Activated B cell treated with CpG ODN at 0.5 μM for 24 hours (primary cell): ENCODE measurements at places on chromosomes 16 and 17.
A peak's percentile ranks its signal among the peaks of the same experiment; 100 is the strongest.

- DNase-seq, result no peak
These were observed 162.8 kb downstream of the FOXL1 start for GRCh38 chr16:86740906-86741799.

GRCh38 chr16:55088098-55088497 lies 157.4 kb downstream of the IRX5 start:
- no peak for DNase-seq

GRCh38 chr17:30599428-30600059 lies 122.3 kb downstream of the GOSR1 start:
- no peak for DNase-seq

DNA sequence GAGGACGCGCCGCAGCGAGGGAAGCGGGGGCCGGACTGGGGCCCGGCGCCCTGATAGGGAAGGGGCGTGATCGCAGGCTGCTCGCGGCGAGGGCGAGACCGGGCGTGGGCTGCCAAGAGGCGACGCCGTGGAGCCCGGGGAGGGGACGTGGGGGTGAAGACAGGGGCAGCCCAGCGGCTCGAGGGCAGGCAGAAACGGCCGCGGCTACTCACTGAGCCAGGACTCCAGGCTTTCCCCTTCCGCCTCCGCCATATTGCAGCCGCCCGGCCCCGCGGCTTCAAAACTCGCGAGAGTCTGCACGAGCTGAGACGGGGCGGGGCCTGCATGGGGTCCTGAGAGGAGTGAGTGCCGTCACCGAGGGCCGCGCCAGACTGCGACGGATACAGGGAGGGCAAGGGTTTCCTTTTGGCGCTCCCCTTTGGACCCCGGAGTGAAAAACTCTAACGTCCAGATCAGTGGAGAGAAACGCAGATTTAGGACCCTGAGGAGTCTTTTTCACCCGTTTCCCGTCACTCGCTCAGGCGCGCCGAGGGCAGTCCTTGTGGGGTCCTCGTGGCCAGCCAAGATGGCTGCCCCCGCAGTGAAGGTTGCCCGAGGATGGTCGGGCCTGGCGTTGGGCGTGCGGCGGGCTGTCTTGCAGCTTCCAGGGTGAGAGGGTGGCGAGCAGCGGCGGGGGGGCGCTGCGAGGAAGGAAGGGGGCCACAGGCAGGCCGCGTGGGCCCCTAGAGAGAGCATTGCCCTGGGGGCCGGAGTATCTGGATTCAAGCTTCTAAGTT lies at the start of the genes GGA3 and MRPS7:
TSS of gene GGA3 (minus strand) at position 271 of the 776 bp plus-strand sequence. CDS start at position 252, 19 bp downstream.
TSS of gene MRPS7 (plus strand) at position 544 of the 776 bp plus-strand sequence. CDS start at position 566, 22 bp downstream.
- peak; percentile 93 for DNase-seq

GRCh38 chr17:28471531-28472342 lies 1.7 kb upstream of the SLC13A2 start:
- DNase-seq, result no peak

- no peak for DNase-seq
These were observed 17.4 kb upstream of the PSMD11 start for GRCh38 chr17:32426894-32427293.

GRCh38 chr17:65079489-65079900 lies 23.0 kb upstream of the GNA13 start:
- no peak for DNase-seq

- DNase-seq, result no peak
These were observed 22.9 kb upstream of the C1QL1 start for GRCh38 chr17:44990994-44991393.

- peak; percentile 49 for DNase-seq
These were observed 6.2 kb downstream of the PHOSPHO1 start for GRCh38 chr17:49224198-49224996.

- no peak for DNase-seq
These were observed 7.5 kb downstream of the PRSS27 start for GRCh38 chr16:2712546-2712945.

DNA sequence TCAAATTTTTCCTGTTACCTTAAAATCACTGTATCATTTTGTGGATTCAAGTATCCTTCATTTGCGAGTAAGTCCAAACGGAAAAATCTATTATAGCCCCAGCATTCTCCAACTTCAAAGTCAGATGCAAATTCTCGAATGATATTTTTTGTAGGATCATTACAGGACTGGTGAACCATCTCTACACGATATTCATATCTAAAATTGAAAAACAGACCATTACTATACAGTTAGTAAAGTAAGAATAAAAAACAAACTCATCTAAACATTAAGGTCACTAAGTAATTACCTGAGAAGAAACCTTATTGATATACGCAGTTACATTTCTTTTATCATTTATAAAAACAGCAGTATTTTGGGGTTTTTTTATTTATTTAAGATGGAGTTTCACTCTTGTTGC lies 49.8 kb downstream of the TRIM37 start:
- DNase-seq, result no peak

GRCh38 chr16:27402964-27403600 lies 1.1 kb downstream of the IL21R start:
- peak; percentile 66 for DNase-seq

- no peak for DNase-seq
These were observed 429.8 kb downstream of the MAF start for GRCh38 chr16:79170555-79171246.

GRCh38 chr17:17870247-17870646 lies 33.5 kb upstream of the SREBF1 start:
- no peak for DNase-seq

DNA sequence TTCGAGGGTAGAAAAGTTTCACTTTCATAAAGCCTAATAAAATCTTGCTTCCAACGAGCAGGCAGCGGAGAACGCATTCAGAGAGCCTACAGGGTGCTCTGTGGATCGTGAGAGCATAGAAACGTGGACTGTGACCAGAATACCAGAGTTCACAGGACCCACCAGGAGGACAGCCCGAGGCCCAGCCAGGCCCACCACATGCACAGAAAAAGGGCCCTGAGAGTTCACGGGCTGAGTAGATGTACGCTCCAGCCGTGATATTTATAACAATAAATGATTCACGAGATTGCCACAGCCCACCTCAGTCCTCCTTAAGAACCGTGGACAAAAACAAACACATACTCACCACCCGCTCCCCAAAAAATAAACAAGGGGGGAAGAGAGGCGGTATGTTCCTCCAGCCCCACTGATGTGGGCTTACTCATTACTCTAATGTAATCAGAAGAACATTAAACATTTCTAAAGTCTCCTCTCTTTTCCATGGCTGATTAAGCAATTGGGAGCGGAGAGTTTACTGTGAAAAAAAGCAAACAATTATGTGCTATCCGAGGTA lies 207.2 kb downstream of the C16orf78 start:
- no peak for DNase-seq

DNA sequence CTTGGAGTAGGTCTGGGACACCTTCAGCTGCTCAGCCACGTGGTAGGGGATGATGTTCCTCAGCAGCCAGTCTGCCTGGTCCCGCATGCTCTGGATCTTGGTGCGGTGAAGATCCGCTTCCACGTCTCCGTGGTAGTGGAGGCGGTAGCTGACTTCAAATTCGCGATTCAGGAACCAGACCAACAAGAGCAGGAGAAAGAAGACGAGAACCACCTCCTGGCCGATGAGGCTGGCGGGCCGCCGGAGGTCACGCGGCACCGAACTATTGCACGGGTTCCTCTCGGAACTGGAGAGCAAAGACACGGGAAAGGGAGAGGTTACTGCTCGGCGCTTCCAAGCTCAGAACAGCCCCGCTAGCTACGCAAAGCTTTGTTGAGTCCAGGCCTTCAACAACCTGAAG lies 86.2 kb upstream of the CREBBP start:
- no peak for DNase-seq

DNA sequence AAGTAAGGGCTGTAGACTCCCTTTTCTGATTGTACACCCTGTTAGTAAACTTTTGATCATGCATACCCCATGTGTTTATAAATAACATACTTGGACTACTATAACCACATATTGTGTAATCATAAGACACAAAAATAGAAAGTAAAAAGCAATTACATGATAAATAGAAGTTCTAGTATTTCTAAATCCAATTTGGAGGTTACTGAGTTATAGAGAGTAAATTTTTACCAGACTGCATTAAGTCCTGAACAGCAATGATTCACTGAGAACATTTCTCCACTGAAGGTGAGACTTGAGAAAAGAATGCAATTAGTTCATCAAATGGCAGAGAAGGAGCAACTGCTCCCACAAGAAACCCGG lies 7.7 kb upstream of the TBKBP1 start:
- no peak for DNase-seq

DNA sequence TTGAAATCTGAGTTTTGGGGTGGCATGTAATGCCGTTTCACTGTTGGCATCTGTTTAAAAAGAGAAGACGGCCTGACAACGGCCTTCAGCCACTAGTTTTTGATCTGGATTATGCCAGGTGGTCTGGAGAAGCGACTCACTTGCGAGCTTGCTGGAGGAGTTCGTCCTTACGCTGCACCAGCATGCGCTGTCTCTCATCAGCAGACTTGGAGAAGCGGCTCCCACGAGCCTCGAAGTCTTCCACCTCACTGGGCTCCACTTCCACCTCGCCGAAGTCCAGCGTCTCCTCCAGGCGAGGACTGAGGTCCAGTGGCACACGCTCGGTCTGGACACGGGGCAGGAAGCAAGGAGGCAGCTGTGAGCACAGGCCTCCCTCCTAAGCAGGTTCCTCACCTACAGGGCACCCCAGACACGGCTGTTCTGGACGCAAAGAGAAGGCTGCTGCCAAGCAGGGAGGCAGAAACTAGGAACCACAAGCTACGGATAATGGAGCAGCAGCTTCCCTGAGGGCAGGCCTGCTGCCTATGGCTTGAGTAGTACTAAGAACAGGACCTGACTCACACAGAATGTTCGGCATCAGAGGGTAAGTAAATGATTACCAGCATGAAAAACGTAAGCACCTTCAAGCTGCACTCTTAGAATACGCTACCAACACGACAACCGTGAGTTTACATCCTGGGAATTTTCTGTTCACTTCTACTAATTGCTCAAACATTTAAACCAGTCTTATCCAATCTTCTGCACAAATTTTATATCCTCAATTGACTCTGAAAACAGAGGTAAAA lies 61.4 kb downstream of the AMFR start:
- no peak for DNase-seq

DNA sequence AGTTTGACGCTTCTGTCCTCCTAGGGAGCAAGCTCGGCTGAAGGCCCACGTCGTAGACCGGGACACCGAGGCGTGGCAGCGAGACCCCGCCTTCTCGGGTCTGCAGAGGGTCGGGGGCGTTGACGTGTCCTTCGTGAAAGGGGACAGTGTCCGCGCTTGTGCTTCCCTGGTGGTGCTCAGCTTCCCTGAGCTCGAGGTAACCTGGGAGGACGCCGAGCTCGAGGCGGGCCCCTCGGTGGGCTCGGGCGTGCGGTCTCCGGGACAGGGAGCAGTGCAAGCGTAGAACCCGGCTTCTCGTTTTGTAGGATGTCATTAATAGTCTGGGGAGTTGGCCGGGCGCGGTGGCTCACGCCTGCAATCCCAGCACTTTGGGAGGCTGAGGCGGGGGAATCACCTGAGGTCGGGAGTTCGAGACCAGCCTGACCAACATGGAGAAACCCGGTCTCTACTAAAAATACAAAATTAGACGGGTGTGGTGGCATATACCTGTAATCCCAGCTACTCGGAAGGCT lies 715 bp downstream of the ENDOV start:
- no peak for DNase-seq

DNA sequence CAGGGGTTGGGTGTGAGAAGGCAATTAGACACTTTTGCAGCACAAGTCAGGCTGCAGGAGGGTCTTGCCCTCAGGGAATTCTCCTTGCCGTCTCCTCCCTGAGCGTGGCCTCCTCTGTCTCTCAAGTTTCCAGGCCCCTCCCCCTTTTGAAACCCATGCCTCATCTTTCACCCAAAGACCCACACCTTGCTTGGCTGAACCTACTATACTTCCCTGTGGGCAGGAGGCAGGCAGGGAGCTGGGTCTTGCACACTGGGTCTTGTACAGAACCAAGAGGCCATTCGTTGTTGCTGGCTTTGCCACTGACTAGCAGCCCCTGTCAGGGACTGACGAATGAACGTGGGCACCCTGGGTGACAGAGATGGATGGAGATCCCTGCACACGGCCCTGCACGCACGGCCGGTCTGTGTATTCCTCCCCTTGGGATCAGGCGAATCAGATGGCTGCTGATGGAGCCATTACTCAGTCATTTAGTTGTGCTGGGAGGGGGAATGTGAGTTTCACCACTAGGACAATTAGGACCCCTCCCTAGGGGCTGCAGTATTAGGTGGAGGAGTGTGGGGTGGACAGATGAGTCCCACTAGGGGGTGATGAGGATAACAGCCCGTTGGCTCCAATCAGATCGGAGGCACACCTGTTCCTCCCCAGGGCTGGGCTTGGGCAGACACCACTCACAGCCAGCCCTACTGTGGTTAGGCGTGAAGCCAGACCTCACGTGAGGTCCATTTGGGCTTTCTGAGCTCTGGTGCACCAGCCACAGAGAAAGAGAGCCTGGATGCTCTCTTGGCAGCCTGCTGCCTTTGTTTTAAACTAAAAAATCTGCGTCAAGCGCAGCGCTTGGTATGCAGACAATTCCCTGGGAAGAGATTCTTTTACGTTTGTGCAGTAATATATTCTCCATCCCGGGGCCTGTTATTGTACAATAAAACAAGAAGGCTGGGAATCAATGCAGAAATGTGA lies 167.7 kb upstream of the WSCD1 start:
- no peak for DNase-seq

GRCh38 chr17:80978499-80979497 lies 12.8 kb upstream of the CHMP6 start:
- DNase-seq, result no peak

DNA sequence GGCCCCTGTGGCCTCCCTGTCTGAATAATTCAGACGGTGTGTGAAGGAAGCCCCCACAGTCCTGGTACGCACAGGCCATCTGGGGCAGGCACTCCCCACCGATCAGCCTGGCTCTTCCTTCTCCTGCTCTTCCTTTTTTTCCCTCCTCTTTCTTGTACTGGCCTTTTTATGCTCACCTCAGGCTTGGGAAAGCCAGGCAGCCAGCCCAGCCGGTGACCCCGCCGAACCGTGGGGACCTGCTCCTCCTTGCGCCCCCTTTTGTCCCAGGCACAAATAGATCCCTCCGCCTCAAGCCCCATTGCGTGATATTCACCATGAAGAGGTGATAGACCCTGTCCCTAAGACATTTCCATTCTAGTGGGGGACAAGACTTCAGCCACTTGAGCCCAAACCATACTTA lies 80.2 kb upstream of the BRD7 start:
- DNase-seq, result no peak

GRCh38 chr16:30335598-30336474 lies 19.3 kb downstream of the CD2BP2 start:
- no peak for DNase-seq

DNA sequence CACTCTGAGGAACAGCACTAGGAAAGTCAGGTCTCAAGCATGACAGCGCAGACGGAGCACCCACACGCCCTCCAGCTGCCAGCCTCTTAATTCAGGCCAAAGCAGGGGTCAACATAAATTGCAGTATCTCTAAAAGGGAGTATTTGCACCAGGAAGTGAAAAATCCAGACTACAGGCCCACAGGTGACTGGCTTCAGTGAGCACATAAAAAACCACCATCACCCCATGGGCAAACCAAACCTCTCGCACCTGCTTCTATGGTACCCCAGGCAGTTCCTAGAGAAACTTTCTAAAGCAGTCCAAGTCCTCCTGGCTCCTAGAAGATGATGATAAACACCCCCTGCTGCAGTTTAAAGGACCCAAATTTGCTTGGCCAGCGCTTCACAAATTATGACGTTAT lies 129.8 kb downstream of the ZNF423 start:
- DNase-seq, result no peak
